NCI-H1417 treated with DMSO at 0.1 percent for 48 hours (cell line): ENCODE measurements at places on chromosomes 6 and 20.

DNA sequence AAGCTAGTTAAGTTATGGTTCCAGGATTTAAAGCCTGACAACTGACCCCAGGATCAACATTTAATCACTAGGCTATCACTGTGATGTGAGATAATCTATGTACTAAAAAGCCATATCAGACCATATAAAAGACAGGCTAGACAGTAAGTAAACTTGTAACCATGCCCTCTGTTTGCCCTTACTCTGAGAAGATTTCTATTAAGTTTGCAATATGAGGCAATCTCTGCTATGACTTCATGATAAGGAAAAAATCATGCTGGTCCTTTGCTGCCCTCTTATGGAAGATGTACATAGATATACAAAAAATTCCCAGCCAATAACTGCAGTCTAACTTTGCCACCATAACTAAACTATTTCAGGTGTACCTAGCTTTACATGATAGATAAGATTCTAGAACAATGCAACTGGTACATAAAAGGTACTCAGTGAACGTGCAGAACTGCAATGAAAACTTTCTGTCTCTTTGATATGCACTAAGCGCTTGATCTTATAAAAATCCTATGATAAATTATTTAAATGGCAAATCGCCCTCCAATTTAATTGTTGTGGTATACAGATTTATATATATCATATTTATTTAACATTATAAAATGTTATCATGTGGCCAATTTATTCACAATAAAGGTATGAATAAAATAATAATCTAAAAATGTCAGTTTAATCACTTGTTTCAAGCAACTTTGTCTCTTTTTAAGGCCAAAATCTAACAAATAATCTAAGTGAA is 70.5 kb downstream of the FAM217A start:
- no peak for DNase-seq

DNA sequence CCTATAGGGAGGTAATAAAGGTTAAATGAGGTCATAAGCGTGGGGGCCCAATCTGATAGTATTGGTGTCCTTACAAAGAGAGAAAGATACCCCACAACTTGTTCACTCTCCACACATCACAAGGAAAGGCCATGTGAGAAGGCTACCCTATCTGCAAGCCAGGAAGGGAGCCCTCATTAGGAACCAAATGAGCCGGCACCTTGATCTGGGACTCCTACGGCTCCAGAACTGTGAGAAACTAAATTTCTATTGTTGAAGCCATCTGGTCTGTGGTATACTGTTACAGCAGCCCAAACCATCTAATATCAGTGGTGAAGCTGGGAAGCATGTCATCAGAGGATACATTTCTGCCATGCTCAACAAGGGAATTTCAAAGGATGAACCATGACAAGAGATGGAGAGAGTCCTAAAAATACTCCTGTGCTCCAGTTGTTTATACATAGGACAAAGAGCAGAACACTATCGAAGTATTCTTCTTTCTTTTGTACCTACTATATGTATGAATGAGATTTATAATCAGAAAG is 10.4 kb downstream of the COX7A2 start:
- no peak for DNase-seq

GRCh38 chr6:112296122-112296521 is 41.8 kb upstream of the LAMA4 start:
- DNase-seq = no peak

- no peak for DNase-seq
Measured at GRCh38 chr20:60403105-60403741, 445.0 kb downstream of the CDH26 start.

DNA sequence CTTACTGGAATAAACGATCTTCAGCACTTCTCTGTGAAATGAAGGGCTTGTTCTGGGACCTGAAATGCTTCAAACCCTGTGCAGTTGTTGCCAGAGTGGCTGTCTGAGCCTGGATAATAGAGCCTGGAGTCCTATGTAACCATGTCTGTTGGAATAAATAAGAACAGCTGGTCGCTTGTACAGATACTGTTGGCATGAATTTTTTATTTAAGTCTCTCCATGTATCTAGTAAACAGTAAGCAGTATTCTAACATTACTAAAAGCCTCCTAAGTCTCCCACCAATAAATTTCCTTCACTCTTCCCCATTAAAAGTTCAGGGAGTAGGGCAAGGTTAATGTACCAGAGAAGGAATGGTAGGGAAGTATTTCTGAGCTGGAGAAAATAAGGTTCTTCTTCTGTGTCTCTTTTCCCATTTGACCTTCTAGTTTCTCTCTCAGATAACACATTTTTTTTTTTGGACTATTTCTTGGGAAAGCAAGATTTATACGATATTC is 227.5 kb downstream of the PRL start:
- no peak for DNase-seq

GRCh38 chr6:108171291-108171917 is 5.6 kb downstream of the NR2E1 start:
- DNase-seq = no peak

DNA sequence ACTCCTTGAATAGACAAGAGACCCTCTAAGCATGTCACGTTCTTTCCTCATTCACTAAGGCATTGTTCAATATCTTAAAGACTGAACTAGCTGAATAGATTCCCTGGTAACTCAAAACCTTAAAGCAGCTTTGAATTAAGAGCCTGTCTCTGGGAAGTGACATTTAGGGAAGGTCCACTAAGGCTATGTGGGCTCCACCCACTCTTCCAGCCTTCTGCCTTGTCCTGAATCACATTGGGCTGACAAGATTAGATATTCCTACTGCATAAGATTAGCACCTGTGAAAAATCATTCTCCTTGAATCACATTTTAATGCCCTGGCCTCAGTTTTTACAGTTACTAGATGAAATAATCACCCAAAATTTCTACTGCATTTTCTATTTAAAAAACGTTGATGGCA is 36.3 kb downstream of the CLIC5 start:
- DNase-seq = no peak

DNA sequence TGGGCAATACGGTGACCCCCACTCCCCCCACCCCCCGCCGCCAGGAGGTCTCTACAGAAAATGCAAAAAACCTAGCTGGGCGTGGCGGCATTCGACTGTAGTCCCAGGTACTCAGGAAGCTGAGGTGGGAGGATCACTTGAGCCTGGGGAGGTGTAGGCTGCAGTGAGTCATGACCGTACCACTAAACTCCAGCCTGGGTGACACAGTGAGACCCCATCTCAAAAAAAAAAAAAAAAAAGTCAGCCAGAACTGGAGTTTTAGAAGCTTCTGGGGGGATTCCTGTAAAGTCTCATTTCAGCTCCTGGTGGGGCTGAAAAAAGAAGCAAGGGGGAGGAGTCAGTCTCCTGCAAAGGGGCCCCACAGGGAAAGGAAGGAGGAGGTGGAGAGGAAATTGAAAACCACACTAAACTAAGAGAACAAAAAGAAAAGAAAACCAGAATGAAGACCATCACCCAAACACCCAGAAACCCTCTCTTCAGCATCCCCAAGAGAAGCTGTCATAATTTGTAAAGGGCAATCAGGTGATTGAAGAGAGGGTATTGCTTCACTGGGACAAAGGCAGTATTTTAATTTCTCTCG is 50.4 kb downstream of the NOL4L start:
- DNase-seq = no peak

DNA sequence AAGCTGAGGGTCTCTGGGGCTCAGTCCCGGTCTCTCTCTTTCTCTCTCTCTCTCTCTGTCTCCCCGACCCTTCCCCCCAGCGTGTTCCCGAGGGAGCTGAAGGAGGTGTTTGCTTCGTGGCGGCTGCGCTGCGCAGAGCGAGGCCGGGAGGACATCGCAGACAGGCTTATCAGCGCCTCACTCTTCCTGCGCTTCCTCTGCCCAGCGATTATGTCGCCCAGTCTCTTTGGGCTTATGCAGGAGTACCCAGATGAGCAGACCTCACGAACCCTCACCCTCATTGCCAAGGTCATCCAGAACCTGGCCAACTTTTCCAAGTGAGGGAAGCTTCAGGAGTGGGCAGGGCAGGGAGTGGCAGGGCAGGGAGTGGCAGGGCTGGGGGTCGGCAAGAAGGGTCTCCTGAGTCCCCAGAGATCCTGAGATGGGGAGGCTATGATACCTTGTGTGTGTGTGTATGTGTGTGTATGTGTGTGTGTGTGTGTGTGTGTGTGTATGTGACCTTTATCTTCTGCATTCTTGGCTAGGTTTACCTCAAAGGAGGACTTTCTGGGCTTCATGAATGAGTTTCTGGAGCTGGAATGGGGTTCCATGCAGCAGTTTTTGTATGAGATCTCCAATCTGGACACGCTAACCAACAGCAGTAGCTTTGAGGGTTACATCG is 13.6 kb upstream of the ZBTB9 start:
- no peak for DNase-seq

DNA sequence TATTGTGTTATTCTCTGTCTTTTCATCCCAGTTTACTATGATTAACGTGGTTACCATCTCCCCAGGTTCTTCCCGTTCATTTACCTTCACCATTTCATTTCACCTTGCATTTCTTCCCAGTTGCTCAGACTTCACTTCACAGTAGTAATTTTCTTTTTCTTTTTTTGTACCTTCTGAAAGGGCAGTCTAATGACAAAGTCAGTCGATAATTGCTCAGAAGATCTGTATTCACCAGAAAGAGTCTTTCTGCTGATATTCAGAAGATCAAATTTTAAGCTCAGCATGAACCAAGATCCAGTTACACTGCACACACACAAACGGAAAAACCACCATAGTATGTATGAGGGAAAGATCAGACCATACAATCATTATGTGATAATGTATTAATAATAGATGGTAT is 265.5 kb downstream of the ADGB start:
- DNase-seq = no peak

DNA sequence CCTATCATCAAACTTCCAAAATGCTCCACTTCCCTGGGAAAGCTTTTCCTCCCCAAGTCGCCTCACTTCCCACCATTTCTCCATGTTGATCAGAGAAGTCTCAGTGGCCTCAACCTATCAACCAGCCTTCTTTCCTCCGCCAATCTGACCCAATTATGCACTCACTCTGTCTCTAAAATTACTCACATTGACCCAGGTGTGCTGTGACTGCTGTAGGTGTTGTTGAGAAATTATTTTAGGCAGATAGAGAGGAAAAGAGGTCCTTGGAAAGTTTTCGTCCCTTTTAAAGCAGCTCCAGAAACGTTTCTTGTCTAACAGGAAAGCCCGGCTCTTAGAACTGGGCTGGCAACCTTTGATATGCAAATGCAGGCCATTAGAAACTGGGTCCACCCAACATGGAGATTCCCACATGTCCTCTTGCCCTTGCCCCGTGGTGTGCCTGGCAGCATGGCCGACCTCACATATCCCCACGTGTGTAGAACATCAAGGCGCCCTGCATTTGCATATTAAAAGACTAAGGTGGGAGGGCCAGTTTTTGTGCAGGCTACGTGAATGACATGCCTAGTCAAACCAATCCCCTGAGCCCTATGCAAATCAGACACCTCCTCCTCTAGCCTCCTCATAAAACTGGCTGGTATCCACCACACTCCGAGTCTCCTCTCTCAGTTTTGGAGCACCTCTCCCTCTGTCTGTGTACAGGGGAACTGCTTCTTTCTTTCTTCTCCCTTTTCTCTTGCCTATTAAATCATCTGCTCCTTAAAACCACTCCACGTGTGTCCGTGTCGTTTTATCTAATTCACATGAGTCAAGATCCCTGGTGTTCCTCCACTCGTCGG is 12.9 kb downstream of the IPCEF1 start:
- DNase-seq = no peak

GRCh38 chr20:60512443-60512842 is 554.2 kb downstream of the CDH26 start:
- DNase-seq = no peak

- DNase-seq = no peak
Measured at GRCh38 chr6:39992861-39993622, 58.8 kb upstream of the MOCS1 start.

GRCh38 chr6:104858642-104859041 is 1.1 kb downstream of the HACE1 start:
- DNase-seq = no peak

- DNase-seq = no peak
Measured at GRCh38 chr6:7750197-7750596, 24.3 kb downstream of the BMP6 start.

GRCh38 chr6:162198925-162199324 is 528.6 kb downstream of the PRKN start:
- no peak for DNase-seq

DNA sequence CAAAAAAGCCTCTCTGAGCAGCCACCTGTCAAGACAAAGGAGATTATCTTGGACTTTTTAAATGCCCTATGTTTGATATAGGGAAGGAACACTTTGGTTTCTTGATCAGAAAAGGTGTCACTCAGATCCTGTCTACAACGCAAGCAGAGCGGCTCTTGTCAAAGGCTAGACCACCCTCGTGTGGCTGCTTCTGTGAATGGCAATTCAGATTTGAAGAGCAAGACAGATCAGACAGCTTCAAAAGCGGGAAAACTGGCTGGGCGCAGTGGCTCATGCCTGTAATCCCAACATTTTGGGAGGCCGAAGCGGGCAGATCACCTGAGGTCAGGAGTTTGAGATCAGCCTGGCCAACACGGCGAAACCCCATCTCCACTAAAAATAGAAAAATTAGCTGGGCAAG is 10.1 kb upstream of the NXT1 start:
- no peak for DNase-seq

DNA sequence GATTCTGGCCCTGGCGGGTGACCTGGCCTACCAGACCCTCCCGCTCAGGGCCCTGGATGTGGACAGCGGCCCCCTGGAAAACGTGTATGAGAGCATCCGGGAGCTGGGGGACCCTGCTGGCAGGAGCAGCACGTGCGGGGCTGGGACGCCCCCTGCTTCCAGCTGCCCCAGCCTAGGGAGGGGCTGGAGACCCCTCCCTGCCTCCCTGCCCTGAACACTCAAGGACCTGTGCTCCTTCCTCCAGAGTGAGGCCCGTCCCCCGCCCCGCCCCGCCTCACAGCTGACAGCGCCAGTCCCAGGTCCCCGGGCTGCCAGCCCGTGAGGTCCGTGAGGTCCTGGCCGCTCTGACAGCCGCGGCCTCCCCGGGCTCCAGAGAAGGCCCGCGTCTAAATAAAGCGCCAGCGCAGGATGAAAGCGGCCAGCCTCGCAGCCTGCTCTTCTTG is 868 bp upstream of the SLC2A4RG start:
- no peak for DNase-seq

DNA sequence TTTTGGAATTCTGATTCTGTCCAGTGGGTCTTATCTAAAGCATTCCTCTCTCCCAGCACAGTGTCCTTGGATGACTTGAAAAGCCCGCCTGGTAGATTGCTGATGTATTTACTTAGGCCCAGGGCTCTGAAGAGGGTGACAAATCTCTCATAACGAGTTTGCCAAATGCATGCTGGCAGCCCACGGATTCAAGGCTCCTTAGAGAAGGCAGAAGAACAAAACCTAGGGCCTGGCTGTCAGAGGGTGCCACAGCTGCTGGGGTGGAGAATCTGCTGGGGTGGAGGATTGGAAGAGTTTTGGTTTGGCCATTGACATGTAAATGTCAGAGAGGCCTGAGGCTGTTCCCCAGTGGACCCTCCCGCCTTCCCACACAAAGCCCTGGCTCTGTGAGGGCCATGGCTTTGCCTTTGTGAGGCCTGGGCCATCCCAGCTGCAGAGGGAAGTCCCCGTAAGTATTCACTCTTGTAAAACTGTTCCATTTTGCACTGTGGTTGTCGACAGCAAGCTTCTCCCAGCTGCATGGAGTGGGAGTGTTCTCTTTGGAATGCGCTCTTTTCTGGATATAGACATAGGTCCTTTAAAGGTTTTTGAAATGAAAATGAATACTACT is 50.3 kb downstream of the ANKRD6 start:
- DNase-seq = no peak

- no peak for DNase-seq
Measured at GRCh38 chr6:169324656-169325459, 71.2 kb upstream of the THBS2 start.

- no peak for DNase-seq
Measured at GRCh38 chr6:154410619-154411072, 54.0 kb upstream of the IPCEF1 start.
